Occipital lobe (tissue), 3 donors: ENCODE measurements at places on chromosomes 6 and 20. TPM values are rescaled to one million over a fixed set of nuclear protein-coding genes. Genes with fewer than 3 reads are reported as not detected.

The SOX18 gene
- total RNA-seq = 0.31 TPM

GRCh38 chr6:160871320-160871719 lies 120.2 kb upstream of the MAP3K4 start:
- no peak for DNase-seq

DNA sequence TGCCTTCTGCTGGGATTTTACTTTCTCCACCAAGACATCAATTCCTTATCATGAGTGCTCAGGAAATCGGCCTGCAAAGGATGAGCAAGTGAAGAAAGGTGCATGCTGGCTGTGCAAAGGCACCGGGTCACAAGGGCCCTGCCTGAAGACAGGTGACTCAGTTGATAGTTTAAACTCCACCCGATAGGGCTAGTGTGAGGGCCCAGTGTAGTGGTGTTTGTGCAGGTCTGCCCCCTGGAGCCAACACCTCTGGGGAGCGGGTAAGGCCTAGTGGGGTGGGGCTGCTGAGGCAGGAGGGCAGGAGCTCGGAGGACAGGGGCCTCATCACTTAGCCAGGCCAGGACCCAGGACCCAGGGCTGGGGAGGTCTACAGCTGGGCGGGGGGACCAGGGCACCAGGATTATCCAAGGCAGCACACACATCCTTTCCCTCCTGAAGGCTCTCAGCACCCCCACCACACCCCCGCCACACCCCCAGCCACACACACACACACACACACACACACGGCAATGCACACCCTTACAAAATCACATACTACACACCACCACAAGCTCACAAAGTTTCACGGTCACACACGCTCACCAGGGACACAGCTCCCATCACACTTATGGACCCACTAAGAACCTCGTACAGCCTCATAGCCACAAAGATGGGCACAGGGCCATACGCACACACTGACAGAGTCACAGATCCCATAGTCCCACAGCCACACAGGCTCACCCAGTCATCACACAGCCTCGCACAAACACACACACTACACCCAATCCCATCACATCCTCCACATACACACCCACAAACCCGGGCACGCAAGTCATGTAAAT lies 75.4 kb downstream of the GRM4 start:
- no peak for DNase-seq

- DNase-seq = no peak
Measured at GRCh38 chr6:160275511-160276003, 16.9 kb upstream of the SLC22A2 start.

The FAM209B gene
- total RNA-seq = not detected

The PRRT1 gene
- total RNA-seq = 0.78 TPM
